ENCODE measurements at places on chromosomes 16 and 17.

DNA sequence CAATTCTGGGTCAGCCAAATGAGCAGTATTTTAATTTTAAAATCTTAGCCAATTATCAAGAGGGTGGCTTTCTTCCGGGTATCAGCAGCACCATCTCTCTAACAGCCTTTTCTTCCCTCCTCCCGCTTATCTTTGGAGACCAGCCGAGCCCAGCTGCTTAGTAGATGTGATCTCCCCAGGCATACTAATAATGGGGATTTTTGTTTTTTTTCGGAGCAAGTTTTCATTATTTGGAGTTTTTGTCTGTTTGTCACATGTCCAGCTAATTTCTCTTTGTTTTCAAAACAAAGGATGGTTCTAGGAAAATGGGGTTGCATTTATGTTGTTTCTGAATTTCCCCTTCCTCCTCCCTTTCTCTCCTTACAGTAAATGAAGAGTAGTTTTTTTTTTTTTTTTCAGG is 170.5 kb upstream of the MPHOSPH6 start:
- DNase-seq = no peak
- no peaks in the 10 kb centered on the region for H3K27me3 ChIP-seq
- no peak overlapping the region for H3K4me3 ChIP-seq
- H3K4me1 ChIP-seq = no peaks in the 10 kb centered on the region
- H3K27ac ChIP-seq = no peak overlapping the region

- H3K4me3 ChIP-seq = peak overlapping the region; percentile 20
- no peak for DNase-seq
- peak overlapping the region; percentile 26 for H3K27ac ChIP-seq
- H3K27me3 ChIP-seq = no peaks in the 10 kb centered on the region
- peaks cover 15% of the 10 kb centered on the region for H3K4me1 ChIP-seq
These were observed 254.5 kb upstream of the CACNG5 start for GRCh38 chr17:66580184-66580955.

- H3K4me3 ChIP-seq = no peak overlapping the region
- no peaks in the 10 kb centered on the region for H3K4me1 ChIP-seq
- no peak overlapping the region for H3K27ac ChIP-seq
- no peaks in the 10 kb centered on the region for H3K36me3 ChIP-seq
- H3K27me3 ChIP-seq = no peaks in the 10 kb centered on the region
- DNase-seq = no peak
These were observed 52.8 kb upstream of the SMIM36 start for GRCh38 chr17:55564081-55564480.

GRCh38 chr17:81073967-81074839 is 39.3 kb downstream of the BAIAP2 start:
- H3K36me3 ChIP-seq = no peaks in the 10 kb centered on the region
- no peak overlapping the region for H3K4me3 ChIP-seq
- DNase-seq = no peak
- no peaks in the 10 kb centered on the region for H3K27me3 ChIP-seq

GRCh38 chr17:59329176-59330052 is 2.0 kb upstream of the YPEL2 start:
- H3K27me3 ChIP-seq = no peaks in the 10 kb centered on the region
- no peak for DNase-seq
- H3K36me3 ChIP-seq = no peaks in the 10 kb centered on the region
- peaks cover 35% of the 10 kb centered on the region for H3K4me1 ChIP-seq
- peak overlapping the region; percentile 91 for H3K27ac ChIP-seq

DNA sequence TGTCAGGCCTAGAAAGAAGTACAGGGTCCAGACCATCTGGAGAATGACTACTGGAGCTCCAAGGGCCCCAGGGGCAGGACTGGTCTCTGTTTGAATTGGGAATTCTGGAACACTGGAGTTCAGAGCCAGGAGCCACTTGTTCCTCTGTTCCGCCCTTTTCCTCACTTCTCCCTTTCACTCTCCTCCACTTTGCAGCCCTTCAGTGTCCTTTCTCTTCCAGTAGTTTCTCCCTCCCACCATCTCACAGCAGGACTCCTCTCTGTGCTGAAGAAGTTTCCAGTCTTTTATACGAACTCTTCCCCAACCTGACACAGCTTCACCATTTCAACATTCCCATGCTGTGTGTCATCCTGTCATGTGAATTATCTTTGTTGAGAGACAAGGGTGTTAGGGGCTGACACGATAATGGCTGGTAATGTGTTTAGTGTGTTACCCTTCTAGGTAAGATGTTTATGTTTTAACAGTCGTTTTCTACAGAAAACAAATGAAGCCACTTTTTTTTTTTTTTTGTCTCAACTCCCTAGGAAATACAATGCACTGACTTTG is 180.3 kb upstream of the MYOCD start:
- no peak for DNase-seq
- no peak overlapping the region for H3K27ac ChIP-seq
- H3K4me3 ChIP-seq = no peak overlapping the region

GRCh38 chr16:19997734-19998133 is 76.0 kb downstream of the GPR139 start:
- H3K27ac ChIP-seq = no peak overlapping the region
- H3K27me3 ChIP-seq = no peaks in the 10 kb centered on the region
- H3K4me3 ChIP-seq = no peak overlapping the region
- DNase-seq = no peak

DNA sequence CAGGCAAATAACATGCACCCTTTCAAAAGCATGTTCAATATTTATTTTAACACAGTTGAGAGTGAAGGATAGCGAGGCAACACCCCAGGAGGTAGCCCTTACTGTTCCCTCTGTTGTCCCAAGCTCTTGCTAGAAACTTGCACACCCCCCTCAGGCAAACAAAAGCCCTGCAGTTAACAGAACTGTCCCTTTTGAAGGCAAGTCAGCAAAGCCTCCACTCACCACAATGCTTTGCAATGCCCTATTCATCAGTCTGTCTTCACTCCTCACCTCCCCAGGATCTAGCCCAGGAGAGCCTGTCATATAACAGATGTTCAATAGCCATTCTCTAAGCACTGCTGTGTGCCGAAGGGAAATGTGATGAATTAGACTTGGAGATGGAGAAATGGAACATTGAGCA is 3.5 kb upstream of the CNEP1R1 start:
- H3K27ac ChIP-seq = no peak overlapping the region
- H3K27me3 ChIP-seq = no peaks in the 10 kb centered on the region
- no peak for DNase-seq
- no peaks in the 10 kb centered on the region for H3K36me3 ChIP-seq
- H3K4me1 ChIP-seq = peaks cover 11% of the 10 kb centered on the region
- H3K4me3 ChIP-seq = no peak overlapping the region

GRCh38 chr17:13522749-13523148 is 79.0 kb downstream of the HS3ST3A1 start:
- no peaks in the 10 kb centered on the region for H3K36me3 ChIP-seq
- H3K4me1 ChIP-seq = no peaks in the 10 kb centered on the region
- DNase-seq = no peak
- no peak overlapping the region for H3K27ac ChIP-seq
- no peaks in the 10 kb centered on the region for H3K27me3 ChIP-seq

GRCh38 chr16:11604783-11605563 is 18.3 kb upstream of the LITAF start:
- H3K27ac ChIP-seq = peak overlapping the region; percentile 17
- no peaks in the 10 kb centered on the region for H3K36me3 ChIP-seq
- no peaks in the 10 kb centered on the region for H3K27me3 ChIP-seq
- no peak overlapping the region for H3K4me3 ChIP-seq

DNA sequence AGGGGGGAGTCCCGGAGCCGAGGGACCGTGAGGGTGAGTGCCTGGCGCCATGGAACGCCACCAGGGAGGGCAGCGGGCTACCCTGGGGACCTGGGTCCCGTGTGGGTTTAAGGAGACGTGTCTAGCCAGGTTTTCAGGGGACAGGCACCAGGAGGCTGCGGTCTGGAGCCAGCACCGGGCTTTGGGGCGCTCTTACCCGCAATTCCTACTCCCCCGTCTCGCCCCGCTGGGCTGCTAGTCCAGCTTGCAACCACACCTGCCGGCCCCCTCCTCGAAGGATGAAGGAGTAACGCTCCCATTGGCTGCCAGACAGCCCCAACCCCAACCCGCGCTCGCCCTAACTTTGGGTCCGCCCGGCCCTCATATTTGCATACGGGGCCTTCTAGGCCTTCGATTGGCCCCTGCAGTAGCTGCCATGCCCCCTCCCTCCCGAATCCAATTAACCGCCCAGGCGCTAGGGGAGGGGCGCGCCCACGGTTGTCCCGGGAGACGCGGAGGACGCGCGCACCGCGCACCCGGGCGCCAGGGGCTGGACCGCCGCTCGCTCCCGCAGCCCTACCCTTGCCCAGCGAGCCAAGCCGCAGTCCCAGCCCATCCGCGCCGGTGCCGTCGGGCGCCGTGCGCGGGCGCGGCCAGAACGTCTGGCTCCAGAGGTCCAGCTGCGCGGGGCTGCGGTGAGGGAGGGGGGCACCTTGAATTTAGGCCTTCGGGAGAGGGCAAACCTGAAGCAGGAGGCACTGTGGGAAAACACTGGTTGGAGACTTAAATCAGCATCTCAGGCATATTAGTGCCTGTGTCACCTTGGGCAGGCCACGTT is at the start of gene TTLL6:
Gene TTLL6, minus strand, starts transcription at position 456 of the 817 bp plus-strand sequence. Its CDS starts 157 bp downstream, at position 299.
- H3K27ac ChIP-seq = no peak within 1 kb of the TSS
- no peaks in the 10 kb centered on the region for H3K4me1 ChIP-seq
- H3K4me3 ChIP-seq = peak within 1 kb of the TSS; percentile 60
- no peaks in the 10 kb centered on the region for H3K36me3 ChIP-seq

DNA sequence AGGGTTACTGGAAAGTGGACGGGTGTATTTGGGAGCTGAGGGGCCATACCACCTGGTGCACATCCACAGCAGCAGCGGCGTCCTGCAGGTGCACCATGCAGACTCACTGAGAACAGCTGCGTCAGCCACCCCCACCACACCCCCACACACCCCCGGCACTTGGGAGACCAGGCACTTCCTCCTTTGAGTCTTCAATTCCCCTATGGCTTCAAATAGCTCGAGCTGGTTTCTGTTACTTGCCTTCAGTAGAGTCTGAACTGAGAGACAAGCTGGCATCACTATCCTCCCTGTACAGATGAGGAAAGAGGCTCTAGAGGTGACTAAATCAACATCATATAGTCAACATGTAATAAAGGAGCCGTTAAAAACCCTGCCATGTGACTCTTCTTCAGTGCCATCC is 15.4 kb downstream of the CUEDC1 start:
- no peak for DNase-seq
- H3K4me3 ChIP-seq = no peak overlapping the region
- peaks cover 61% of the 10 kb centered on the region for H3K4me1 ChIP-seq
- H3K27ac ChIP-seq = no peak overlapping the region
- no peaks in the 10 kb centered on the region for H3K27me3 ChIP-seq
- no peaks in the 10 kb centered on the region for H3K36me3 ChIP-seq

DNA sequence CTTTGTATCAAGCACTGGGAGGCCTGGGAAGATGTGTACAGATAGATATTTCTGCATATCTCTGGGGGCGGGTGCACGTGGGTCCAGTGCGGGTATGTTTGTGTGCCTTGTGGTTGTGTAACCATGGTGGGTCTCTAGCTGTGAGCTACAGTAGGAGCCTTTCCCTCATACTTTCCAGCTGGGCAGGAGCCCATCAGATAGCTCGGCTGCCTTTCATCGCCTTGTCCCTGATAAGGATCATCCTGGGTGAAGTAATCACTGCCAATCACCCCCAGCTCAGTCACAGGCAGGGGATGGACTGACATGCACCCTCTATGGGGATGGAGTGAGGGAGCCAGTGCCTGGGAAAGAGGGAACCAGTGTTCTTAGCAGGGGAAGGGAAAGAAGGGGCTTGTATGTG is 3.2 kb upstream of the SCRN2 start:
- H3K4me3 ChIP-seq = no peak overlapping the region
- H3K36me3 ChIP-seq = no peaks in the 10 kb centered on the region
- H3K4me1 ChIP-seq = peaks cover 36% of the 10 kb centered on the region
- DNase-seq = no peak
- H3K27me3 ChIP-seq = peaks cover 10% of the 10 kb centered on the region
- H3K27ac ChIP-seq = no peak overlapping the region

- H3K27ac ChIP-seq = no peak overlapping the region
- no peaks in the 10 kb centered on the region for H3K4me1 ChIP-seq
- H3K36me3 ChIP-seq = peaks cover 79% of the 10 kb centered on the region
These were observed 8.0 kb downstream of the PDF start for GRCh38 chr16:69322343-69322742.

DNA sequence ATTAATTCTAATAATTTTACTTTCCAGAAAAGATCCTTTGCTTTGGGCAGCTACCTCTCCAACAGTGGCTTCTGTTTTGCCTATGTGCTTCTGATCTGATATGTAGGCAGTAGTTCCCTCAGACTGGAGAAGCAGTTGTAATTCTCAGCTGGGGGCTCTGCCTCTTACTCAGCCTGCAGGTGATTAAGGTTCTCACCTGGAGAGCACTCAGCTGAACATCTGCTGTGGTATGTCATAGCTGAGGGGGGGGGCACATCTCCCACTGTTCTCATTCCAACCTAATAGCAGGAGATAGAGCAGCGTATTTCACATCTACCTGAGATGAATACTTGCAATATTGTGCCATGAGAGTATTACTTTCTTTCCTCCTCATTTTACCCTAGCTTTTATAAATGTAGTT is 511.9 kb upstream of the CDH8 start:
- DNase-seq = no peak
- no peaks in the 10 kb centered on the region for H3K4me1 ChIP-seq
- no peaks in the 10 kb centered on the region for H3K36me3 ChIP-seq
- H3K27ac ChIP-seq = no peak overlapping the region

GRCh38 chr17:36036235-36036634 is 18.5 kb upstream of the CCL23 start:
- H3K27me3 ChIP-seq = no peaks in the 10 kb centered on the region
- H3K36me3 ChIP-seq = no peaks in the 10 kb centered on the region
- H3K4me1 ChIP-seq = no peaks in the 10 kb centered on the region
- no peak overlapping the region for H3K27ac ChIP-seq
- no peak overlapping the region for H3K4me3 ChIP-seq
- no peak for DNase-seq

- DNase-seq = no peak
- no peak overlapping the region for H3K4me3 ChIP-seq
- no peak overlapping the region for H3K27ac ChIP-seq
- no peaks in the 10 kb centered on the region for H3K4me1 ChIP-seq
These were observed 80.7 kb upstream of the CES5A start for GRCh38 chr16:55955845-55956244.

GRCh38 chr17:47221154-47221553 is 12.0 kb downstream of the MYL4 start:
- no peak overlapping the region for H3K27ac ChIP-seq
- H3K27me3 ChIP-seq = no peaks in the 10 kb centered on the region
- peaks cover 27% of the 10 kb centered on the region for H3K4me1 ChIP-seq
- no peak for DNase-seq
- H3K4me3 ChIP-seq = no peak overlapping the region

GRCh38 chr17:35373984-35374765 is 754 bp upstream of the SLFN11 start:
- peak overlapping the region; percentile 88 for H3K4me3 ChIP-seq
- no peaks in the 10 kb centered on the region for H3K36me3 ChIP-seq
- peaks cover 9% of the 10 kb centered on the region for H3K4me1 ChIP-seq
- peak overlapping the region; percentile 98 for H3K27ac ChIP-seq
- no peaks in the 10 kb centered on the region for H3K27me3 ChIP-seq

GRCh38 chr16:57042157-57043111 is 49.9 kb upstream of the CPNE2 start:
- no peaks in the 10 kb centered on the region for H3K27me3 ChIP-seq
- H3K27ac ChIP-seq = no peak overlapping the region
- peaks cover 16% of the 10 kb centered on the region for H3K36me3 ChIP-seq
- peaks cover 9% of the 10 kb centered on the region for H3K4me1 ChIP-seq

Measured in thoracic aorta (tissue), 2 donors.